Right lung (tissue), 10 donors: ENCODE measurements at places on chromosomes 11 and 22. TPM values are rescaled to one million over a fixed set of nuclear protein-coding genes. Genes with fewer than 3 reads are reported as not detected.

DNA sequence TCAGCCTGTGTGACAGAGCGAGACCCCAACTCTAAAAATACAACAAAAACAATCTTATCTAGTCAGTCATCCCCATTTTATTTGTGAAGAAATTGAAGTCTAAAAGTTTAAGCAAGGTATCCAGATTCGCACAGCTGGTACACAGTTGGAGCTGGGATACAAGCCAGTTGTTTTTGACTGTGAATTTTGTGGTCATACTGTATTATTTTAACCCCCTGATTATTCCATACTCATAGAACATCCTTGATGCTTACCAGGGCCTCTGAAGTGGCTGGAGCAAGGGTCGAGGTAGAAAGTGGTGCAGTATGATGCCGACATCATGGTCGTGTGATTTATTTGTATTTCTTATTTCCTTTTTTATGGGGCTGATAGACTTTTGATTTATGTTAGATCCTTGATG, 50.0 kb downstream of the BID start:
- DNase-seq = no peak

DNA sequence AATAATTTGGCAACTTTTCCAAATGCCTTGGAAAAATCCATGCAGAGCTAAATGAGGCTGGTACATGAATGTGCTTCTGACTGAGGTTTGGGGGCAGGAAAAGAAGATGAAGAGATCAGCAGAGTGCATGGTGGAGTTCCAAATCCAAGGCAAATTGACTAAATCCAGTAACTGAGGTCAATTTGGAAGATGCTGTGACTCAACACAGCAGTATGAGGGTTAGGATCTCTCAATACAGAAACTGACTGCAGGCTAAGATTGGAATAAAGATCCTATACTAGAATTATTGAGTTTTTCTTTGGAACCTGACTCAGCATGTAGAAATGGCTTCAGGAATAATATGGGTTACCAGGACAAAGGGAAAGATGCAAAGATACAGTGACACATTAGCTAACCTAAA, 99.3 kb upstream of the FAT3 start:
- no peak for DNase-seq

DNA sequence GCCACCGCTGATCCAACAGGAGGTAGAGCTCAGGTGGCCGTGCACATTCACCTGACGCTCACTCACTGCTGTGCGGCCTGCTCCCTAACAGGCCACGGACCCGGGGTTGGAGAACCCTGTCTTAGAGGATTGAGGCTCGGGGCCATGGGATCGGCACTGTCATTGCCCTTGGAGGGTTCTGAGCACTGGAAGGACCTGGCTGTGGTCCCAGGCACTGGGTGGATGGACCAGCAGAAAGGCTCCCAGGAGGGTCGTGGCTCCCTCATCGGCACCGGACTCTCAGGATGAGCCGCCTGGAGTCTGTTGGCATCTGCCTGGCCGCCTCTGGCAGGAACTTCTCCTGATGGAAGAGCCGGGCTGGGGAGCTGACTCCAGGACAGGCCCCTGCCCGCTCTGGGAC, 6.5 kb downstream of the KCNQ1 start:
- no peak for DNase-seq

DNA sequence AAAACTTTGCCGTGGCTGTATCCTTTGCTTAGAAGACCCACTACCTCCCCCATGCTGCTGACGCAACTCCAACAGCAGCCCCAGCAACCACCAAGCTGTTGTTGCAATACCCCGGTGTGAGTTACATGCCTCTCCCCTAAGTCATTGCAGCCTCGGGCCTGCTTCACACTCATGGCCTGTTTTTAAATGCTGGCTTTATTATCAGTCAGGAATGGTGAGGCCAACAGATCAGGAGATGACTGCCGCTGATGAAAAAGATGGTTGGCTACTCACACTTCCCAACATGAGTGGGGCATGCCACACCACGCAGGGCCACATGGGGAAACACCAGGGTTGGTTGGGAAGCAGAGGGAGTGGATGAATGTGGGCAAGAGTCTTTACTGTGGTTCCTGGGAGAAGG, 171.5 kb upstream of the SYT13 start:
- no peak for DNase-seq

- DNase-seq = no peak
These were observed 860.8 kb downstream of the TBC1D22A start for GRCh38 chr22:47623066-47623762.

GRCh38 chr11:61810671-61811175, 6.1 kb downstream of the FADS1 start:
- DNase-seq = no peak

- no peak for DNase-seq
These were observed 992.5 kb downstream of the OPCML start for GRCh38 chr11:132539590-132540368.

GRCh38 chr11:64078284-64078683, 42.6 kb downstream of the FLRT1 start:
- no peak for DNase-seq

GRCh38 chr11:116614306-116615210, 158.2 kb downstream of the BUD13 start:
- no peak for DNase-seq

DNA sequence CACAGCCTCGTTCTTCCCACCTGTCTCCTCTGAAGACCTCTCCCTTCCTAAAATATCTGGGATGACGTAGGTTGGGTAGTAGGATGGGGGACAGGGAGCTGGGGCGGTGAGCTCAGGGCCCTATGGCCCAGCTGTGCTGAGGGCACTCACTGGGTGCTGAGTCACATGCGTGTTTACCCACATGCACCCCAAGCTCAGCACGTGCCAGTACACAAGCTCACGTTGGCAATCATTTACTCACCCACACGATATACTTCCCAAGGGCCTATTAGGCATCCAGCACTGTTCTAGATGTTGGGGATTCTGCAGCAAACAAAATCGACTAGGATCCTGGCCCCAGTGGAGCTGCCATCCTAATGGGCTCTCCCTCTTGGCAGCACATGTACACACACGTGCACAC, 28.7 kb downstream of the ARAP1 start:
- DNase-seq = no peak

DNA sequence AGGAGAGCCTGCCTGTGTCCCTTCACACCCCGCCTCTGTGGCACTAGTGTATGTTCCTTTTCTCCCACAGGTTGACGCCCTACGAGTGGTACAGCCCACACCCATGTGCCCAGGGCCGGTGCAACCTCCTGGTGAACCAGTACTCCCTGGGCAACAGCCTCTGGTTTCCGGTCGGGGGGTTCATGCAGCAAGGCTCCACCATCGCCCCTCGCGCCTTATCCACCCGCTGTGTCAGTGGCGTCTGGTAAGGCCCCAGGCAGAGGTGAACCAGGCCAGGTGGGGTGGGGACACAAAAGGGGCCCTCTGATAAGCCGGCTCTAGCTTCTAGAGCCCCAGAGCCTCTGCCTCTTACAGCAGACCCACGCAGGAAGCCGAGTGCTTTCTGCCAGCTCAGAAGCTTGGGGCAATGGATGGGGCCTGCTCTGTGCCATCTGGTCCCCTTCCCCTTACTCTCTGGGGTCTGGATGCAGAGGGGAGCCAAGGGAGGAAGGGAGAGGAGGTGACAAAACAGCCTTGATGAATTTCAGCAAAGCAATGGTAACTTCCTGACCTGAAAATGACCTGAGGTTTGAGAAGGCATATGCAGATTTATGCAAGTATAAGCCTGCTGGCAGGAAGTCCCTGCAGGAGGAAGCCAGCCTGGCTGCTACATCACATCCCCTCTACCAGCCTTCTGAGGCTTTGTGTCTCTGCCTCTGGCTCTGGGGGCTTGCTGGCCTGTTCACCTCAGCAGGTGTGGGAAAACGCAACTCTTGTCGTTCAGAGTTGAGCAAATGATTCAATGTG, 67.0 kb upstream of the TBCEL start:
- DNase-seq = no peak

- DNase-seq = no peak
These were observed 740.5 kb downstream of the BRD1 start for GRCh38 chr22:49087198-49087597.

DNA sequence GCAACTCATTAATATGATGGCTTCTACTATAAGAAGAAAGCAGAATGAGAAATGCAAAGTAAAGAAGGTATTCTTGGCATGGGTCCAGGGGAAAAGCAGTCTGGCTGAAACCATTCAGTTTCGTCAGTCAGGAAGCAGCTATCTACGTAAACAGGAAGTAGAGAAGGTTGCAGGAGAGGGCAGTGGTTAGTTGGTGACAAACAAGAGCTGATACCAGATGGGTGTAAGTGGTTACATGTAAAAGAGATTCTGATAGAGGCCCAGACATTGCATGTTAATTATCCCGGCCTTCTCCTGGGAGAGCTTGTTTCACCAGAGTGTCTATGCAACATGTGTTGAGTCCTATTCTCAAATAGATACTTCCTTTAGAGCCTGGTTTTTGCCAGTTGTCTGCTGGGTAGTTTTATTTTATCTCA, 58.4 kb upstream of the PSMA1 start:
- no peak for DNase-seq

DNA sequence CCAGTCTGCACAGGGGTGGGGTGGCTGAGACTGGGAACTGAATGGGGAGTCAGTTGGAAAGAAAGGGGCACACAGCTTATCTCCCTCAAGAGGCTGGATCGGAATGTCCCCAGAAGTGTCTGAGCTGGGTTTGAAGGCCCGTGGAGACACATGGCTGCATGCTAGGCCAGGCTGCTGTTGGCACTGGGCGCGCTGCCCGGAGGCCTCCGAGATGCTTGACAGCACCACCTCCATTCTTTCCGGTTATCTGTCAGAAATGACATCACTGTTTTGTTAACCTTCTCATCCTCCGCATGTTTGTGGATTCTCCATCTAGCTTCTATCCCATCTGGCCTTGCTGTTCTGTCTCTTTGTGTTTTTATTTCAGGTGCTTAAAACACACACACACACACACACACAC, 85.5 kb downstream of the APIP start:
- DNase-seq = no peak

GRCh38 chr11:129041611-129042018, 98.9 kb upstream of the TP53AIP1 start:
- DNase-seq = no peak

The HTR3A gene
- polyA plus RNA-seq = not detected

The OR52A5 gene
- polyA plus RNA-seq = not detected

The NELL1 gene
- polyA plus RNA-seq = 0.31 TPM

The GPHA2 gene
- polyA plus RNA-seq = 0.24 TPM
